ENCODE measurements at places on chromosomes 2 and 18.

DNA sequence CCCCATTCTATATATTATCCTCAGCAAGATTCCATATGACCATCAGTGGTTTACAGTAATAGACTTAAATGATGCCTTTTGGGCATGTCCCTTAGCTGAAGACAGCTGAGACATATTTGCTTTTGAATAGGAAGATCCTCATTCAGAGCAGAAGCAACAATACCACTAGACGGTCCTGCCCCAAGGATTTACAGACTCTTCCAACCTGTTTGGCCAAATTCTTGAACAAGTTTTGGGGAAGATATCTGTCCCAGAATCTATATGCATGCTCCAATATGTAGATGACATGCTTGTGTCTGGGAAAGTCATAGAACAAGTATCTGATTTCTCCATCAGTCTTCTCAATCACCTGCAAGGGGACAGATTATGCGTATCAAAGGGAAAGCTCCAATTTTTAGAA lies 137.1 kb upstream of the RMP24 start:
- no peak for DNase-seq

DNA sequence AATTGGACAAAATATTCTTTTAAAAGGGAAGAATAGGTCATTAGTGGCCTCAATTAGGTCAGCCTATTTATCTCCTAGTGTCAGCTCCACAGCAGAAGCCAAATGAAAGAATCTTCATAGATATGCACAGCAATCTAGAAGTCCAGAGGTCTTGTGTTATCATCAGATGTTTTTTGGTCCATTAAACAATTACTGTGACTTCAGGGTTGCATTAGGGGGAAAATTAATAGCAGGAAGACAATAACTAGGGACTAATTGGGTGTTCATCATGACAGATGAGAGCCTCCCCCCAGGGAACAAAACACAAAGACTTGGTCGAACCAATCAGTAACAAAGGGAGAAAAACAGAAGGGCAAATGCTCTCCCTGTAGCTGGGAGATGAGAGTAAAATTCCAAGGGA lies 264.7 kb downstream of the PTH2R start:
- no peak for DNase-seq

GRCh38 chr2:26756337-26756736 lies 7.7 kb upstream of the SLC35F6 start:
- DNase-seq, result no peak

- no peak for DNase-seq
These were observed 758.9 kb downstream of the DPP10 start for GRCh38 chr2:115201386-115201785.

DNA sequence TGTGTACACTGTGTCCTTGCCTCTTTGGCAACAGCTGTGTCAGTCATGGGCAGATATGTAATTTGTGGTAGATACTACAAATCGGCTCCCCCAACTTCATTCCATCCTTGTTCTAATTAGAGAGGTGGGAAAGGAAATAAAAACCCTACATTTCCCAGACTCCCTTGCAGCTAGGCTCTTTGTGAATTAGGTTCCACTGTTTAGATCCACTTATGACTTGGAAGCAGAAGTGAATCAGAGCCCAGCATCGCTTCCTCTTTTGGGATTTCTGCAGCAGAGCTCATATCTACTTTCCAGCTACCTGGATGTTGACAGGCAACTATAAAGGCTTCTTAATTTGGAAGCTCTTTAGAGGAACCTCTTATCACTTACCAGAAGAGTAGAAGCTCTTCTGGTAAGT lies 34.1 kb upstream of the NARS1 start:
- DNase-seq, result no peak

DNA sequence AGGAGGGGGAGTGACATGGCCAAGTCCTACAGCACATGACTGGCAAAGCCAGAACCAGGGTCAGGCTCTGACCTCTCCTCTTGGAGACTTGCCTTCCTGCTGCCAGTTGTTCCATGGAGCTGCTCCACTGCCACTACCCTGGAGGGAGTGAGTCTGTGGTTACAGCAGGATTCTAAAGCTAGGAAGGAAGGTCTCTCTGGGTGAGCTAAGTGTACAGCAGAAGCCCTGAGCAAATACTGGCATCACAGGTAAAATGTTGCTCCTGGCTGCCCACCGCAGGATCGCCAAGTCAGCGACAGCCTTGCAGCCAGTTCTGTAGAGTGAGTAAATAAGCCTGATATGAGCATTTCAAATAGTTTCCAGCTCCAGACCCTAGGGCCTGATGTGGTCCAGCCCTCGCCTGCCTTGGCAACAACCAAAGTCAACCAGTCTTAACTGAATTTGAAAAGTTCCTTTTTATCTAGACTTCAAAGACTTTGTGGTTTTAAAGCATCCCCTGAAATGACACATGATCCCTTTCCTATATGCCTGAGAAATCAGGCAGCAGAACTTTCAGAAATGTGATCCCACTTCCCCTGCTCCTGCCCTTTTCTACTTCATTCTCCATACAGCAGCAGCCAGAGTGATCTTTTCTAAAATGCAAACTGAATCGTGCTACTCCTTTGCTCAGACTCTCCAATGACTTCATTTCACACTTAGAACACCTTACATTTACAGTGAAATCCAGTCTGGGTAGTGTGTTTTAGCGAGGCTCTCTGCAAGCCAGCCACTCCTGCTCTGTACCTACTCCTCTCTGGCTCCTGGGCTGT lies 114.3 kb downstream of the MGAT5 start:
- DNase-seq, result no peak

DNA sequence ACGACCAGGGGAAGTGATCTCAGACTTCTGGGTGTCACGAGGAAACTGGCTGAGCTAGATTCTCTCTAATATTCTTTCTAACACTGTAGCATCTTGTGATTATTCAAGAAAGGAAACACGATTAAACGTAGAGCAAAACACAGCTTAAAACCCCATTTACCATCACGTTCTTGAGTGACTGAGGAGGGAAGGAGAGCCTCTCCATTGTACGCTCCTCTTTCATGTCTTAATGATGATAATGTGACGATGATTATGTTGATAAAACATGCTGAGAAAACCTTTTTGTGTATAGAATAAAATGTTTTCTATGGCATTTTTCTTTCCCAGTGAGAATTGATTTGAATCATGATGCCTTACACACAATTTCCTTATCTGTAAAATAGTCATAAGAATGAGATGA lies 705.6 kb upstream of the ID2 start:
- DNase-seq, result no peak

DNA sequence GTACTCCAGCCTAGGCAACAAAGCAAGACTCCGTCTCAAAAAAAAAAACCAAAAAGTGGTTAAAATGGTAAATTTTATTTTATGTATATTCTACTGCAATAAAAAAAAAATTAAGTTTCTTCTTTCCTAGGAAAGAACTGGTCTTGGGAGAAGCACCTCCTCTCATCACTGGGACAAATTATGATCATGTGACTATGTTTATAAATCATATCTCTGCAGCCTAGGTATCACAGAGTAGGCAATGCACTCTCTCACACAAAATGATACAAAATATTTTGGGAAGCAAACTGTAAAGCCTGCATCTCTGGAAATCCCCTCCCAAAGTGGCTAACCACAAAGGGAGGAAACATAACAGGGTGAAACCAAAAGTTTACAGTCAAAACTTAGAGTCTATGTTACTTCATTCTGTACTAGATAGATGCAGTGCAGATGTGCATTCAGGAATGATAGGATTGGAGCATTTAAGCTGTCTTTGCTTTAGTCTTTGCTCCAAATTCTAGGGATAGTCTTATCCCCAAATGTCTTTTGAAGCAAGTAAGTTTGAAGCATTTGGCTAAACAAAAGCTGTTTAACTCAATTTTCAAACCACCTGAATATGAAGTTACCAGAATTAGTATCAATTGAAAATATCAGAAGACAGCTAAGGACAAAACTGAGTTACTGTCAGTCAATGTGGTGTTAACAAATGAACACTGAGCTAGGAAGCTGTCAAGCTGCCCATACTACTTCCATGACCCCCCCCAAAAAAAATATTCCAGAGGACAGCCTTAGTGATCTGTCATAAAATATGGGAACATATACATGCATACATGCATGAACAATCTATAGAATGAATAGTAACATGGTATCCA lies 21.1 kb upstream of the MALT1 start:
- DNase-seq, result no peak

DNA sequence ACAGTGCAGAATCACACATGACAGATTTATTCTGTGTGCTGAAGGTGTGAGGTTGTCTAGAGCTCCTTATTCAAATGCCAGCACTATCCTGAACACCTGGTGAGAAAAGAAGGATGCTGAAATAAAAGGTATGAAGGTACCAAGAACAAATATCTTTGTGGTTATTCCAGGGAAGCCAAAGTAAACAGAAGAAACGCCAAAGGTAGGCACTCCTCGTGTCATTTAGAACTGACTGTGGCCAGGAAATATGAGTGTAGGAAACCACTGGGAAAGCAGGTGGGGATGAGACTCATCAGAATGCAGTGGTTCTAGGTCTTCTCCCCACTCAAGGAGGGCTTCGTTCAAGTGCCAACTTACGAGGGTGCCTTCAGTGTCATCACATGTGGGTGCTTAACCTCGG lies 80.8 kb downstream of the KIF5C start:
- DNase-seq, result no peak

DNA sequence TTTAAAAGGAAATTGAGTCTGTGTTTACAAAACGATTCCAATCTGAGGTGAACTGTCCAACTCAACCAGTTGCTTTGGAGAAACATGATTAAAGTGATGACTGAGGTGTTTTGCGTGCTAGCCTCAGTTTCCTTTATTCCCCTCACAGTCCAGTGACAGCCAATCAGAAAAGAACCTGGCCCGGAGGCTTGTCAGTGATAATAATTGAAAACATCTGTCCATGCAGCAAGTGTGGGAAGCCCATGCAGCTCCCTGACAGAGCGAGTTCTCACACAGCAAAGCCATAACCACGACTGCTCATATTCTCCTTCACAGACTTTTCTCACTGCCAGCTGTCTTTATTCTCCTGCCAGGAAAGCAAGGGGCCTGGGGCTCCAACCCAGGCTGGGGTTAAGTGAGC lies 613.4 kb downstream of the ARHGAP15 start:
- no peak for DNase-seq

- no peak for DNase-seq
These were observed 654 bp downstream of the COMMD1 start for GRCh38 chr2:61906186-61906470.

GRCh38 chr2:219430633-219431615 lies 3.7 kb upstream of the SPEG start:
- no peak for DNase-seq

- no peak for DNase-seq
These were observed 58.9 kb downstream of the EPHA4 start for GRCh38 chr2:221513232-221513631.

DNA sequence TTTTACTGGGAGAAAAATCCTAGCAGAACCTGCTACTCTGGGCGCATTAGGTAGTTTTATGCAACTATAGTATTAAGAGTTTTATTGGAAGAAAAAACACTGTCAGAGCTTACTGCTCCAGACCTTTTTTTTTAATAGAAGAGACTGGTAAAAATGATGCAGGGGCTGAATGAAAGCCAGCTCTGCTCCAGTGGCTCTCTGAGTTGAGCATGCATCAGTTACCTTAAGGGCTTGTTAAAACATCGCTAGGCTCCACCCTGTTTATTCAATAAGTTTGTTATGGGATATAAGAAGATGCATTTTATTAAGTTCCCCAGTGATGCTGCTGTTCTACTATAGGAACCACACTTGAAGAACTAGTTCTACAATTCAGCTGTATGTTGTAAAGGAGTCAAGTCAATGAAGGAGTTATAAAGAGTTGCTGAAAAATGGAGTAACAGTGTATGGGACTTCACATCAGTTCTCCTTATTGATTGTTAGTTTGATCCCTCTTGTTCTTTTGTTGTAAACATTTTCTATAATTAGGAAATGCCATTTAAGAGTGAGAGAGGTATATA lies 13.2 kb downstream of the SNRPG start:
- no peak for DNase-seq
